CD4-positive, alpha-beta T cell treated with Interleukin-17A for 1 hour (primary cell): ENCODE measurements at places on chromosomes 4 and X.

DNA sequence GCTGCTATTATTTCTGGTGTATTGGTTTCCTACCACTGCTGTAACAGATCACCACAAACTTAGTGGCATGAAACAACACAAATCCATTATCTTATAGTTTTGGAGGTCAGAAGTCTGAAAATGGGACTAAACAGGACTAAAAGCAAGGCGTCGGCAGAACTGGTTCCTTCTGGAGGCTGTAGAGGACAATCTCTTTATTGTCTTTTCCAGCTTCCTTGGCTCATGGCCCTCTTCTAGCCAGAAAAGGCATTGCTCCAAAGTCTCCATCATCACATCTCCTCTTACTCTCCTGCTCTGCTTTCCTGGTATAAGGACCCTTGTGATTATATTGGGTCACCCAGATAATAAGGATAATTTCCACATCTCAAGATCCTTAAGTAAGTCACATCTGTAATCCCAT lies 121.9 kb downstream of the CLCN4 start:
- DNase-seq: no peak

DNA sequence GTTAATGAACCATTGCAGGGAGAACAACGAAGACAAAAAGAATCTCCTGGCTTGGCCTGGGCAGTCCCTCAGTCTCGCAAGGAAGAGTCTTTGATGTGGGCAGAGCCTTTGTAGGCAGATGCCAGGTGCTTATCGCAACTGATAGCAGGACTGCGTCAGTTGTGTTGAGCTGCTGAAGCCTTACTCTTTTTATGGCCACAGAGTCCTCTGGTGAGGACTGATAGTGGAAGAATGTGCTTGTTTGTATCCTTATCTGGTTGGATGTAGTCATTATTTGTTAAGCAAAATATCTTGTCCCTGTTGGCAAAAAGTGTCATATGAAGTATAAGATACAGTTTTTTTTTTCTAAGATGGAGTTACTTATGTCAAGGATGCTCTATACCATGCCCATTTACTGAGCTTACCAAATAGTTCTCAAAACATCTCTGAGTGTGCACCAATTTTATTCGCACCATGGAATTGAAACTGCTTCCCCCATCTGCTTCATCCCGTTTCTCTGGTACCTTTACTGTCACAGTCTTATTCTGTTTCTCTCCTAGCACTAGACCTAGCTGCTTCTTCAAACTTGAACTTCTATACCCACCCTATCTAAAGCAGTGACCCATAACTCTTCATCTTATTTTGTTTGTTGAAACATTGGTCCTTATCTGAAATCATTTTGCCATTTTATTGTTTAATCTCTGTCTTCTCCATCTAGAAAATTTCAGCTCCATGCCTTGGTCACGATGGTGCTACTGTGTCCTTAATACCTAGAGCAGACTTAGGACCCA lies 47.0 kb upstream of the SPRY1 start:
- DNase-seq: no peak

DNA sequence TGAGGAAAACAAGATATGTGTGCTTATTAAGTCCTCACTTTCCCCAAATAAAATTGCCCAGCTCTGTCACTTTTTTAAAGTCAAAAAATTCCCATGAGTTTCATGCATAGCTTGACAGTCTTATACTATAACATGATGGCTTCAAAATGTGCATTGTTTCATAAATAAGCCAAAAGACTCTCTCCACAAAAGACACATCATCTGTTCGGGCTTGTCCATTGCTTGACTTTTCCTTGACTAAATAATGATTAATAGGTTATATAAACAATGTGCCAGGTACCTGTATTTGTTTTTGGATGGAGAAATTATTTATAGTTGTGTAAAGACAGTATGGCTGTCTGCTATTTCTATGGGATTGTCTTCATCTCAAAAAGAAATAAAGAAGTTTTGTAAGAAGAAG lies 329.2 kb upstream of the KLF3 start:
- no peak for DNase-seq

GRCh38 chr4:61614231-61614630 lies 414.1 kb downstream of the ADGRL3 start:
- DNase-seq: no peak

GRCh38 chr4:72136429-72136828 lies 104.6 kb downstream of the NPFFR2 start:
- DNase-seq: no peak
